ENCODE measurements at places on chromosomes 12 and 14. TPM values are rescaled to one million over a fixed set of nuclear protein-coding genes. Genes with fewer than 3 reads are reported as not detected.

The NCKAP5L gene
- 27.5 TPM for total RNA-seq

The PLA2G1B gene
- not detected for total RNA-seq

The KIF5A gene
- 4.7 TPM for total RNA-seq

The SERPINA4 gene
- not detected for total RNA-seq

The ALX1 gene
- not detected for total RNA-seq

The OR4K15 gene
- total RNA-seq, result not detected

The TAS2R46 gene
- total RNA-seq, result not detected

The RAD9B gene
- 5.1 TPM for total RNA-seq

The KLRD1 gene
- 0.37 TPM for total RNA-seq

The SERPINA9 gene
- not detected for total RNA-seq

The RTL1 gene
- not detected for total RNA-seq

The KIF21A gene
- 14.5 TPM for total RNA-seq

The SRSF9 gene
- total RNA-seq, result 48.1 TPM

The PPFIBP1 gene
- 78.7 TPM for total RNA-seq

The NANOG gene
- total RNA-seq, result 0.08 TPM

The GEMIN2 gene
- 19.7 TPM for total RNA-seq

The RNASE9 gene
- 0.15 TPM for total RNA-seq

The PLEKHG3 gene
- total RNA-seq, result 44.2 TPM

The LTBR gene
- total RNA-seq, result 120 TPM

The SSTR1 gene
- 1.2 TPM for total RNA-seq

The RD3L gene
- not detected for total RNA-seq
